ENCODE measurements at places on chromosomes 6 and 20.

DNA sequence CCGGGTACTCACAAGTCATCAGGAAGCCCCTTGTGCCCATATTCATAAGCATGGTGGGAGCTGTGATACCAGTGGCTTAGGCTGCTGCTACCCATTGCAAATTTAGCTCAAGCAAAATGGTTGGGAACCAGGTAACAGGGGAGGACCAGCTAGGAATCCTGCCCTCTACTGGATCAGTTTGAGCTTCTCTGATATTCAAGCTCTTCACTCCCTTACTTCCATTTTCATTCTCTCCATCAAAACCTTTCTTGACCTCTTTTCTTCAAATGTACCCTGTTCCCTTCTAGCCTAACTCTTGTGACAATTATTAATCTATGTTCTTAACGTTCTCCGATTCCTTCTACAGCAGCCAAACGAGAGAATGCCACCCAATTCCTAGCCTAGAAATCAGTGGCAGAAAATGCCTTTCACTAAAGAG, 9.7 kb downstream of the NOL7 start:
- DNase-seq = no peak

DNA sequence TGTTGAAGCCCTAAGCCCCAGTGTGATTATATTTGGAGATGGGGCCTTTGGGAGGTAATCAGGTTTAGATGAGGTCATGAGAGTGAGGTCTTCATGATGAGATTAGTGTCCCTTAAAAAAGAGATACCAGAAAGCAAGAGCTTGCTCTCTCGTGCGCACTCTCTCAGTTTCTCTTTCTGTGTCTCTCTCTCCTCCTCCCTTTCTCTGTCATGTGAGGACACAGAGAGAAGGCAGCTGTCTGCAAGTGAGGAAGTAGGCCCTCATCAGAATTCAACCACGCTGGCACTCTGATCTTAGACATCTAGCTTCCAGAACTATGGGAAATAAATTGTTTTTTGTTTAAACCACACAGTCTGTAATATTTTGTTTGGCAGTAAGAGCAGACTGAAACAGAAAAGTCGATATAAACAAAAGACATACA, 180.5 kb downstream of the IBTK start:
- no peak for DNase-seq

DNA sequence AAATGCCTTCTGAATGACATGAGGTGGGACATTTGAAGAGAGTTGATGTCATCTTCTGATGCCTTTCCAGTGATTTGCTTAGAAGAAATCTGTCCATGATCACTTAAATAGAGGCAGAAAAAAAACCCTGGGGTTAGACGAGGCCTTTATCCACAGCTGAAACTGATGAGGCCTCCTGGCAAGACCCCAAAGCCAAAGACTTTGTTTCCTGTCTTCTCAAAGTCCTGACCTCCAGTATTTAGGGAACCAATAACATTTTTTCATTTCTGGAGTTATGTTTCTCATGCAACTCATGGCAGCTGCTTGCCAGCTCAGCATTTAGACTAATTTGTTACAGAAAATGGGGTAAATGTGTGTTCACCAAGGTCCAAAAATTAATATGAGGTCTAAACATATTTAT, 248.0 kb upstream of the PRDM1 start:
- no peak for DNase-seq

DNA sequence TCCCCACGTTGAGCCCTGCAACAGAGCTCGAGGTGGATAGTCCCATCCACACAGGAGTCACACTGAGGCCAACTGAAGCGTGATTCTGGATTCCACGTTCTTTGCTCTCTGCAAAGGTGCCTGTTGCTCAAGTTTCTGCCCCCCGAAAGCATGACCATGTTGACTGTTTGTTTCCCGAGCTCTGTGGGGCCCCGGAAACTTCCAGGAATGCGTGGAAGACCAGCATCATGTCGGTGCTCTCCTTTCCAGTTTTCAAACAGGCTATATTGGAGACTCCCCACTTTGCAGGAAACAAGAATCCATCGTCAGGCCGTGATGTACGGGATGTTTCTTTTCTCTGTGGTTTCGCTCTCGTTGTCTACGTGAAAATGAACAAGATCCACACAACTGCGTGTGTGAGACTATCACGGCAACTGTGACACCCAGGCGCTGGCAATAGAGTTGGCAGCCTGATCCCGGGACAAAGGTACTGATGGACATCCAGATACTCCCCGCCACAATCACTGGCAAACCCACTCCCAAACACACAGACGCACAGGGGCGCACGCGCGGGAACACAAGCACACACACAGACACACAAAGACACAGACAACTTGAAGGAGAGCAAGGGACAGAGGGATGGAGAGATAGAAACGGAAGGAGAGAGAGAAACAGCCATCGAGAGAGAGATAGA, 444.6 kb upstream of the DEFB115 start:
- DNase-seq = no peak

GRCh38 chr20:20312562-20312961, 55.3 kb upstream of the INSM1 start:
- no peak for DNase-seq

GRCh38 chr6:162468326-162468725, 259.2 kb downstream of the PRKN start:
- no peak for DNase-seq

DNA sequence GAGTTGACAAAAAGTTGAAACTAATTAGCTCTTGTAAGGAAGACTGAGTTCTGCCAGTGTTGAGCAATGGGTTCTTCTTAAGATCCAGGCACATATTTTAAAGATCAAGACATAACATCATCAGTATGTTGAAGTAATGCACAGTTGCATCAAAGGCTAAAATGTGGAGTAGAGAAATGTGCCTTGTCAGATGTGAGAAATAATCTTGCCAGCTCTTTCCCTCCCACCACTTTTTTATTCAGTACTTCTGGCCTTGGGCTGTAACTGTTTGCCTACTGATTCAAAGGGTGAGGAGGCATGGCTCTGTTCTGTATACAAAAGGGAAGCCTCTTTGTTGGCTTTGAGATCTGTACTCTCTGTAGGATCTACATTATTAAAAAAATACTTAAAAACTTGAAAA, 13.1 kb downstream of the PKIB start:
- no peak for DNase-seq

DNA sequence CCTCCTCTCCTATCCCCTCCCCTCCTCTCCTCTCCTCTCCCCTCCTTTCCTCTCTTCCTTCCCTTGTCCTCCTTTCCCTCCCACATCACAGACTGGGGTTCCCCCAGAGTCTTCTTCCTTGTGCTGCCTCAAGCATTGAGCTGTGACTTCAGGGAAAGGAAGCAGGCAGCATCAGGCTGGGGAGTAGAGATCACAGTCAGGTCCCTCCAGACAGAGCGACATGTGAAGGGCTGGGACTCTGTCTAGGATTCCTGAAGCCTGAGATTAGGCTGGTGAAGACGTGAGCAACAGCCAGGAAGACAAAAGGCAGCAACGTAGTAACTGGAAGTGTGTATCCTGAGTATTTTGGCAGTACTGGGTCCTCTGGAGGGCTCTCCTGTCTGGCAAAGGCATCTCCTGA, 265.4 kb upstream of the SUPT3H start:
- no peak for DNase-seq

DNA sequence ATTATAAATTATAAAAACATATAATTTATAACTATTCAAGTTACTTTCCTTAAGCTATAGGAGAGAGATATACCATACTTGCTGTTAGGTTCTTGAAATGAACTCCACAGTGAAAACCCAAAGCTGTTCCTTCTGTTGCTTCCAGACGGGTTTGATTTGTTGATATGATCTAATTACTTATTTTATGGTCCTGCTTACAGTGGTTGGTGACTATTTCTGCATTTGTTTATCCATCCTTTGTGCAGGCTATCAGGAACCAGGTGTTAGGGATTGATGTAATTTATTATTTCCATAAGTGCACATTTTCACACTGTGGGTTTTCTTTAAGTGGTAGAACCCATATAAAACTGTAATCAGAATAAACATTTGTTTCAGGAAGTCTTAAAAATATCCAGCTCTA, 167.1 kb downstream of the KIF6 start:
- no peak for DNase-seq

- no peak for DNase-seq
These were observed 15.7 kb downstream of the SLC22A1 start for GRCh38 chr6:160137130-160137988.

GRCh38 chr20:25280574-25281535, 33.0 kb downstream of the PYGB start:
- DNase-seq = peak; percentile 13

DNA sequence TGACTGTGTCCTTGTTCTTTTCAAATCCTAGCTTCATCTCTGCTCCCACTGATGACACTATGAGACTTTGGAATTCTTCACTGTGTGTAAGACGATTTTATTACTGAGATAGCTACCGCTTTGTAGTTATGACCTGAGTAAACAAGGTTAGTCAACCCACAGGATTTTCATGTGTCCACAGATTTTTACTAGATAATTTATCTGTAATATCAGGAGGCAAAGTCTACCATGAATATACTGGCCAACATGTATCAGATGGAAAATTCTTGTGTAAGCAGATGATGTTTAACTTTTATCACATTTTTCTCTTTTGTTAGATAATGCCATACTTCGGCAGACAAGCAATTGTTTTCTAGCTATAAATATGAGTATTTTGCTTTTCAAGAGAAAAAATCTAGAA, 119.8 kb downstream of the SGK1 start:
- DNase-seq = no peak

DNA sequence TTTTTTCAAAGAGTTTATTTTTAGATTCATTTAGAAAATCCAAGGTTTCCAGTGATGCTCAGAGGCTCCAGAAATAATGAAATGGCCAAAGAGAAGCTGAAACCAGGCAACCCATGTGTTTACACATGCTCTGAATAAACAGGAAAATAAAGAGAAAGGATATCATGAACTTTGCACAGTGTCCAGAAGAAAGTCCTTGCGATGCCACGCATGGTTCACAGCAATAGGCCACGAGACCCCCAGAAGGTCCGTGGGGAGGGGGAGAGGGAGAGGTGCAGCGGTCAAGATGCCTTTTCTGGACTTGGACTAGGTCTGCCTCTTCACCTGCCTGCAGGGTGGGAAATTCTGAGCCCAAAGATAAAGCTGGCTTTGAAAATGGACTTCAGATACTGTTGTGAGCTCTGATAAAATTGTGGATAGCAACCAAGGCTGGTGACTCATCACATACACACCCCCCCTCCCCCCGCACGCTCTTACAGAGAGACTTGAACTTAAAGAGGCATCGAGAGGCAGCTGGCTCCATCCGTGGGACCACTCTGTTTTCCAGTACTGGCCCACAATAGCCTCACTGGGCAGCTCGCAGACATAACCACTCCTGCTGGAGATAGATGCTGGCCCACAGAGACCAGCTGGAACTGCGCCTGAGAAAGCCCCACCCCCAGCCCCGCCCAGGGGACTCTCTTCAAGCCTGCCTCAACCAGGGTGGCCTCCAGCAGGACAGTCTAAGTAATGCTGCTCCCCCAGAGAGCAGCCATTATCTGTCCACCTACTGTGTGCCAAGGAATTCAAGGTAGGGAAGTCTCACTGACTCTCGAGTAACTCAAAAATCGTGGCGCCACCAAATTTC, 21.2 kb upstream of the NFATC2 start:
- DNase-seq = peak; percentile 74

DNA sequence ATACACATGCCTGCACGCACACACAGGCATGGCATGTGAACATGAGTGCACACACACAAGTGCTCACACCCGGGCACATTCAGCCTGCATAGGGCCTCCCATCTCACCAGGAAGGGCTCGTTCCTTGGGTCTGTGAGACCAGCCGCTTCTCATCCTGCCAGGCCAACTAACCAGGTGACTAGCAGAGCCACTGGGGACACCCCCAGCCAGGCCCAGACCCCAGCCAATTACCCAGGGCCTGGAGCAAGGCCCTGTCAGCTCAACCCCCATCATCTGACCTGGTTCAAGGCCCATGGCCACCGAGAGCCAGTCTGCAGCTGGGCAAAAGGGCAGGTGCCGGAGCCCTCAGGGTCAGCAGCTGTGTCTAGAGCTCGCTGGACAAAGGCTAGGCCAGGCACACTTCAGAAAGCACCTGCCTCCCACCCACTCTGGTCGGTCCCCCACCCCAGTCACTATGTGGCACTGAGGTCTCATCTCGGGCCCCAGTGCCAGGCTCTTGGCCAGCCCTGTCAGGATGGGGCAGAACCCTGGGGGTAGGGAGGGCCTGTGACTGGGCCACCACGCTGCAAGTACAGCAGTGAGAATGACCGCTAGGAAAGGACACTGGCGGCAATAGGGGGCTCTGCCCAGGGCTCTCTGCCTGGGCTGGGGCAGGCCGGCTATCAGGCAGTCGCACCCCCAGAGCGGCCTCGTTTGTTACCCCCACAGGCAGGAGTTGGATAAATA, 26.8 kb upstream of the MRGBP start:
- no peak for DNase-seq

GRCh38 chr6:161199850-161200249, 74.0 kb downstream of the AGPAT4 start:
- DNase-seq = no peak

DNA sequence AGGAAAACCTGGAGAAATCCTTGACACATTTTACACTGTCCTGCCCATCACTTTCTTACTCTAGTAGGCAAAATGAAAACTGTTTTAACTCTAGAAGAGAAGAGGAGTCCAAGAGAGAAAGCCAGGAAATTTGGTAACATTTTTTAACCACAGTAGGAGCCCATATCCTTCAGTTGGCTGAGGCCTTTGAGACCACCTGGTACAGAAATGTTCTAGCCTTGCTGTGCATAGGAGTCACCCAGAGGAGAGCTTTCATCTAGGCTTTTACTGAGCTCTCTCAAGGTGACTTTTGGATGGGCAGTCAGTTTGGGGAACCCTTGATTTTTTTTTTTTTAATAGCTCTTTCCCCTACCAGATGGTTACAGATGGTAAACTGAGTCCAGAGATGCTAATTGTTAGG, 25.0 kb downstream of the LRRN4 start:
- no peak for DNase-seq

DNA sequence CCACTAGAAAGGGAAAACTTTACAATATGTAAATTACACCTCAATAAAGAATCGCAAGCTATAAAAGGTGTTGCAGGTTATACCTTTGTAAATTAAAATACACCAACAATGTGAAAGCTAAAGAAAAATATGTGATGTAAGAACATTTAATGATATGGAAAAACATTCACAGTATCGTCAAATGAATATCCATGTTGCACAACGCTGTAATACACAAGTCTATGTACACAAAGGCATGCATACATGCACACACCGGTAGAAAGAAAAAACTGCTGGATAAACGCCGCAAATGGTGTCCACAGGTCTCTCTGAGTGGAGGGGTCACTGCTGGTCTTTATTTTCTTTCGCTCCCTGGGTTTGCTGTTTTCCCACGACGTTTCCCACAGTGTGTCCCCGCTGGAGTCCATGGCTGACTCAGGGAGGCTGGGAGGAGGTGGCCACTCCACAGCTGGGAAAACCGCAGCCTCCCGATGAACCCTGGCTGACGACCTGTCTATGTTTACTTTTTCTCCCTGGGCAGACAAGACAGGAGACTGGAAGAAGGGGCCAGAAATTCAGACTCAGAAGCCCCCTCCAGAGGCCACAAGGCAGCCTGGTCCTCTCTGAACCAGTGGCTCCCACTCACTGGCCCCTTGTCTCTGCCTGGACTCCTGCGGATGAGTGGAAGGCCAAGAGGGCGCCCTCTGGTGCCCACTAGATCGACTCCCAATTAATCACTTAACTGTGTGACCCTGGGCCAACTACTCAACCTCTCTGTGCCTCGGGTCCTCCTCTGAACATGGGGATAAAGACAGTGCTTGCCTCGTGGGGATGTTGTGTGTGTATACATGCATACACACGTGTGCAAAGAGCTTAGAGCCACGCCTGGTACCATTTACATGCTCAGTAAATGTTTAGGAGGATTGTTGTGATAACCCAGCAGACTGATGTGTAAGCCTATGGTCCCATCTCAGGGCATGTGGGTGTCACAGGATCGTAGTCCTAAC, 12.8 kb upstream of the BPI start:
- no peak for DNase-seq
